ENCODE measurements at places on chromosomes 13 and 19. TPM values are rescaled to one million over a fixed set of nuclear protein-coding genes. Genes with fewer than 3 reads are reported as not detected.

- no peak for DNase-seq
Measured at GRCh38 chr13:50762969-50763567, 80.4 kb downstream of the DLEU7 start.

GRCh38 chr19:32457571-32458158 is 52.1 kb downstream of the DPY19L3 start:
- no peak for DNase-seq

DNA sequence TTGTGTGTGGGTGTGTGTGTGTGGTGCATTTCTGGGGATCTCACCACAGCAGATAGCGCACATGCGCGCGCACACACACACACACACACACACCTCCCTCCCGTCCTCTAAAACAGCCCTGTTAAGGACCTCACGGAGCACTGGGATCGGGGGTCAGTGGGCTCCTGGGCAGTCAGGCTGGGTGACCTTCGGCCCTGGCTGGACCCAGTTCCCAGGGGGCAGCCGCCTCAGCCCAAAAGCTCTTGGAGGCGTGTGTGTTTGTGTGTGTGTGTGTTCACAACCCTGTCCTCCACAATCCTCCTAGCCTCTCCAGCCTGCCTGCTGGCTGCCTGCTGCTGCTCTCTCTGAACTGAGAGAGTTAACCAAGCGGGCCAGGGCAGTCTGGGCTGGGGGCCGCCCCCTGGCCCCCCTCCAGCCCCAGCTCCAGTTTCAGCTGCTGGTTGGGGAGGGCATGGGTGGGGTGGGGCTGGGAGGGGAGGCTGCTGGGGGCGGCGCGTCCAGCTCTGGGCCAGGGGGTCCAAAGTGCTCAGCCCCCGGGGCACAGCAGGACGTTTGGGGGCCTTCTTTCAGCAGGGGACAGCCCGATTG is at the start of gene FXYD1:
Gene FXYD1, plus strand, starts transcription at position 520 of the 588 bp plus-strand sequence. CDS start 1,256 bp downstream, outside the sequence.
- DNase-seq: no peak

- DNase-seq: no peak
Measured at GRCh38 chr13:93755341-93755740, 528.7 kb downstream of the GPC6 start.

Gene ANGPTL8
- not detected for total RNA-seq

Gene LIN37
- 7.7 TPM for total RNA-seq

Gene KLK5
- total RNA-seq: not detected

Gene RYR1
- total RNA-seq: 3.6 TPM

Gene RGL3
- not detected for total RNA-seq

All from activated CD4-positive, alpha-beta T cell treated with anti-CD3 and anti-CD28 coated beads, Interleukin-2, amount 10 ng/mL, durations not matched to agents 24 days and 14 days (primary cell).